ENCODE measurements at places on chromosomes 5 and 9. TPM values are rescaled to one million over a fixed set of nuclear protein-coding genes. Genes with fewer than 3 reads are reported as not detected.

Gene ARID3C
- not detected for total RNA-seq

Gene PCDHB12
- 2.8 TPM for total RNA-seq

Gene SLC25A48
- total RNA-seq: not detected

Gene FBLL1
- 1.1 TPM for total RNA-seq

- H3K4me3 ChIP-seq: no peak overlapping the region
- no peak overlapping the region for H3K27ac ChIP-seq
- H3K27me3 ChIP-seq: no peaks in the 10 kb centered on the region
These were observed 138.1 kb downstream of the ATPSCKMT start for GRCh38 chr5:10111571-10111970.

DNA sequence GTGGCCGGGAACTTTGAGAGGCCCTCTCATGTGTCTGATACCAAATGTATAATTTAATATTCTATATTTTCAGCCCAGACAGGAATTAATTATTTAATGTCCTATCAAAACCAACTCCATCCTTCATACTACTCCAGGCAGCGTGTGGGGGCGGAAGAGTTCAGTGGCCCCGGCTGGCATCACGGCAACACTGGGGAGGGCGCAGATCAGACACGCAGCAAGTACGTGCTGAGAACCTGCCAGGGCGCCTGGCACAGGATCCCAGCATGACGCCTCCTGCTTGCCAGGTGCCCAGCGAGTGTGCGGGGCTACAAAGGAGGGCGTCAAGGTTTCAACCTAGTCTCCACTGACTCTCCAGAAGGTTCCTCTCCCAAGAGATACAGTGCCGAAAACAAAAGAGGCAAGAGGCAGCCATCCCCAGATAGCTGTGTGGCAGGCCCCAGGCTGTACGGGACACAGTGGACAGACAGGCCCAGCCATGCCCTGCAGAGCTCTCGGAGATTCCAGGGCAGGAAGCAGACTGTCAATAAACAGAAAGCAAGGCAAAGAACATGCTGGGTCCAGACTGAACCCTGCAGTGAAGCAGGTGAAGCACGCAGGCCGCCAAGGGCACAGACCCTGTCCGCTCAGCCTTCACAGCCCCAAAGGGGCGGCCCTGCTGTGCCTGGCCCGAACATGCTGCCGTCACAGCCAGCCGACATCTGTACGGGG, 110.3 kb downstream of the VAV2 start:
- no peak for DNase-seq
- no peaks in the 10 kb centered on the region for H3K27me3 ChIP-seq
- peaks cover 2% of the 10 kb centered on the region for H3K4me1 ChIP-seq
- no peak overlapping the region for H3K4me3 ChIP-seq
- no peak overlapping the region for H3K27ac ChIP-seq

DNA sequence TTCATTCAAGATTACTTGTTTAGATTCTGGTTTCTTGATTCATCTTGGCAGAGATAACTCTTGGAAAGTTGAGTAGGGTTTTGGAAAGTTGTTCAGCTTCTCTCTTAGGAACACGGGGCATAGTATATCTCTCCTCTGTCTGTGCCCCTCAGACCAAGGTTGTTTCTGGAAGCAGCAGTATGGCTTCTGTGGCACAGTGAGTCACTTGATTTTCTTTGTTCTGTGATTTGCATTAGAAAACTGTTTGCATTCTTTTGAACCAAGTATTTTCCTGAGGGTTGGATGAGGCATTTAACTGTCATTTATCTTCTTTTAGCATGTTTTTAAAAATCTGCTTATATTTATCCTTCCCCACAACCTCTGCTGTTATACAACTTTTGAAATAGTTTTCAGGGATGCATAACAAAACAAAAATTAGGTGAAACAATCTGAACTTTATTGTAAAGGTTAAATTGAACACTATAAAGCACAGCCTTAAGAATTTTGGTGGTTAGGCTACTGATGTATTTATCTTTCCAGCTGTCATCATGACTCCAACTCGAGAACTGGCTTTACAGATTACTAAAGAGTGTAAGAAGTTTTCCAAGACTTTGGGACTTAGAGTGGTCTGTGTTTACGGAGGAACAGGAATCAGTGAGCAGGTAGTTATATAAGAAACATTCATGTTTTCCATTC, 26.5 kb downstream of the DDX46 start:
- H3K36me3 ChIP-seq: peaks cover 24% of the 10 kb centered on the region
- H3K4me1 ChIP-seq: no peaks in the 10 kb centered on the region
- DNase-seq: no peak
- no peaks in the 10 kb centered on the region for H3K27me3 ChIP-seq
- no peak overlapping the region for H3K27ac ChIP-seq

- H3K4me1 ChIP-seq: peaks cover 24% of the 10 kb centered on the region
- no peaks in the 10 kb centered on the region for H3K27me3 ChIP-seq
- DNase-seq: no peak
- H3K27ac ChIP-seq: no peak overlapping the region
These were observed 5.5 kb downstream of the TENT4A start for GRCh38 chr5:6718718-6719117.
